Activated T-cell treated with anti-CD3 and anti-CD28 coated beads, Interleukin-2, amount 50 U/mL, for 24 hours (primary cell): ENCODE measurements at places on chromosomes 7 and 10.

DNA sequence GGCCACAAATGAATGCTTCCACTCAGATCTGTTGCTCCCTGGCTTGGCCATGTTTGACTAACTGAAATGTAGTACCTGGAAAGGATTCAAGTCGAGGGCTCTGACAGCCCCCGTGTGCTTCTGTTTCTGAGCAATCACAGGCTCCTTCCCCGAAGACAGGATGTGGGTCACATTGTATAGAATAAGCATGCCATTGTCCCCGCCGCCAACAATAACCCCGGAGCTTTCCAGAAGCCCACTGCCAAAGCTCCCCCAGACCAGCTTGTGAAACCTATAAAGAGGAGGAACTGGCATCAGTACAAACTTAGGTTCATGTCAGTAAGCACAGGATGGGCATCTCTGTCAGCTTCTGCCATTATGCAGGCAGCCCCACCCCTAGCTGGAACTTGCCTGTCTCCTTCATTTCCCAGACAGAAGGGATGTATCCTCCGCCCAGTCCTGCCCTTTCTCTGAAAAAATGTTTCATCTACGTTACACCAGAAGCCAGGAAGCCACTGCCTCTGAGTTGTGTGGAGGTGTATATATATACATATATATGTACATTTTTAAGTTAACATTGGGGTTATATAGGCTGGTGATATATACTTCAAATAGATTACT is 10.3 kb downstream of the SEC31B start:
- H3K27ac ChIP-seq: peak overlapping the region; percentile 89
- H3K36me3 ChIP-seq: peaks cover 56% of the 10 kb centered on the region
- no peaks in the 10 kb centered on the region for H3K27me3 ChIP-seq
- peaks cover 68% of the 10 kb centered on the region for H3K4me1 ChIP-seq

- no peaks in the 10 kb centered on the region for H3K4me1 ChIP-seq
- no peak overlapping the region for H3K27ac ChIP-seq
- DNase-seq: no peak
- no peaks in the 10 kb centered on the region for H3K36me3 ChIP-seq
- no peaks in the 10 kb centered on the region for H3K27me3 ChIP-seq
Observed at GRCh38 chr10:51260376-51260775, 186.1 kb downstream of the PRKG1 start.

DNA sequence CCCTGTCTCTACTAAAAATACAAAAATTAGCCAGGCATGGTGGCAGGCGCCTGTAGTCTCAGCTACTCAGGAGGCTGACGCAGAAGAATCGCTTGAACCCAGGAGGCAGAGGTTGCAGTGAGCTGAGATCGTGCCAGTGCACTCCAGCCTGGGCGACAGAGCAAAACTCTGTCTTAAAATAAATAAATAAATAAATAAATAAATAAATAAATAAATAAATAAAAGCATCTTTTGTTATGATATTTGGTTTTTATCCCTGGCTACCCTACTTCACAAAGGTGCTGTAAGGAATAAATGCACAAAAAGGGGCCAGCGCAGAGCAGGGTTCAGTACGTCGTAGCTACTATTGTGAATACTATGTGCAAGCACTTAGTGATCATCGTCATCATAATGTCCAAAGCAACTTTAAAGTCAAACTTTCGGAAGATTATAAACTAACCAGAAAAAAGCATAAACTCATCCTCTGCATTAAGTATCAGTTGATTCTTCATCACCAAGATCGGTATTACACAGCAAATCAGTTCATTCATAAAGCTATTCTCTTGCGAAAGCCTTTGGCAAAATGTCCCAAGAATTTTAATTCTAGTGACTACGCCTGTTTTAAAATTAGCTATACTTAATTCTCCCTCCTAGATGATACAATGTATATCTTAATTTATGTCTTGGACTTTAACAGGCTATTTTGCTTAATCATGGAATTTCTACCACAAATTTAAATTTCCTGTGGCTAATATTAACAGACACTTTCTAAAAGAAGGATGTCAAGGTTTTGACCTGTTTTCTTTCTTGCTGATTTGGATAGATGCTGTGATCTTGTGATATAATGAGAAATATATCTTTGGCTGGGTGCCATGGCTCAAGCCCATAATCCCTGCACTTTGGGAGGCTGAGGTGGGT is 7.6 kb upstream of the NFE2L3 start:
- peaks cover 3% of the 10 kb centered on the region for H3K27me3 ChIP-seq
- no peak for DNase-seq
- H3K36me3 ChIP-seq: no peaks in the 10 kb centered on the region
- no peak overlapping the region for H3K4me3 ChIP-seq

GRCh38 chr10:97643441-97643985 is 3.0 kb downstream of the PI4K2A start:
- no peak overlapping the region for H3K27ac ChIP-seq
- no peak overlapping the region for H3K4me3 ChIP-seq
- no peak for DNase-seq

- H3K4me3 ChIP-seq: no peak overlapping the region
- H3K27me3 ChIP-seq: no peaks in the 10 kb centered on the region
- peaks cover 19% of the 10 kb centered on the region for H3K4me1 ChIP-seq
- H3K27ac ChIP-seq: no peak overlapping the region
- DNase-seq: no peak
Observed at GRCh38 chr7:30146127-30146612, 11.4 kb downstream of the MTURN start.

- H3K4me1 ChIP-seq: no peaks in the 10 kb centered on the region
Observed at GRCh38 chr10:81251457-81252115, 623.4 kb upstream of the NRG3 start.

DNA sequence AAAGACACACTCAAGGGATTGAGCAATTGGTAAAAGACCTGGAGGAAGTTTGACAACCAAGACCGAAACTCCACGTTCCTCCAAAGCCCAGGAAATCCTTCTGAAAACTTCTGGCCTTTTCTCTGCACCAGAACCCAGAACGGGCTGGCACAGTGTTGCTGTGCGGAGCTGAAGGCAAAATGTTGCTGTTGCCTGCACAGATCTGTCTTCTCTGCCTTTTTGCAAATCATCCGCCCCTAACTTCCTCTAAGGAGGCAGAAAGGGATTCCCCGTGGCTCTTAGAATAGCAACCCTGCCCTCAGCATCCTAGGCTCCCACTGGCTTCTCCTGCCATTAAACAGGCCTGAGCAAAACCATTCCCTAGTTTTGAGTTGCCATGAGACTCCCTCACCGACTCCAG is 44.9 kb downstream of the FIGNL1 start:
- DNase-seq: no peak
- H3K27me3 ChIP-seq: no peaks in the 10 kb centered on the region
- H3K4me1 ChIP-seq: peaks cover 96% of the 10 kb centered on the region
- H3K36me3 ChIP-seq: peaks cover 56% of the 10 kb centered on the region
- no peak overlapping the region for H3K4me3 ChIP-seq
- peak overlapping the region; percentile 86 for H3K27ac ChIP-seq

- no peaks in the 10 kb centered on the region for H3K27me3 ChIP-seq
- DNase-seq: no peak
- no peaks in the 10 kb centered on the region for H3K36me3 ChIP-seq
- H3K4me1 ChIP-seq: no peaks in the 10 kb centered on the region
- no peak overlapping the region for H3K27ac ChIP-seq
Observed at GRCh38 chr7:29494350-29494749, 69.3 kb upstream of the PRR15 start.

GRCh38 chr10:34816085-34816496 is 995 bp upstream of the PARD3 start:
- DNase-seq: no peak
- H3K27ac ChIP-seq: no peak overlapping the region
- peaks cover 14% of the 10 kb centered on the region for H3K4me1 ChIP-seq
- no peaks in the 10 kb centered on the region for H3K36me3 ChIP-seq

GRCh38 chr10:78360284-78360683 is 326.6 kb downstream of the RPS24 start:
- H3K4me3 ChIP-seq: no peak overlapping the region
- no peak overlapping the region for H3K27ac ChIP-seq
- no peak for DNase-seq
- peaks cover 17% of the 10 kb centered on the region for H3K4me1 ChIP-seq
- H3K36me3 ChIP-seq: no peaks in the 10 kb centered on the region

GRCh38 chr7:43520201-43520600 is 62.7 kb upstream of the STK17A start:
- H3K27me3 ChIP-seq: peaks cover 4% of the 10 kb centered on the region
- no peak overlapping the region for H3K4me3 ChIP-seq

GRCh38 chr10:59817773-59818172 is 64.5 kb upstream of the MRLN start:
- DNase-seq: no peak
- no peak overlapping the region for H3K27ac ChIP-seq
- H3K36me3 ChIP-seq: peaks cover 85% of the 10 kb centered on the region
- H3K4me1 ChIP-seq: peaks cover 52% of the 10 kb centered on the region
- no peaks in the 10 kb centered on the region for H3K27me3 ChIP-seq
- H3K4me3 ChIP-seq: no peak overlapping the region

- H3K4me3 ChIP-seq: no peak overlapping the region
- no peak overlapping the region for H3K27ac ChIP-seq
- no peaks in the 10 kb centered on the region for H3K27me3 ChIP-seq
- no peak for DNase-seq
Observed at GRCh38 chr10:24958721-24959381, 6.4 kb upstream of the PRTFDC1 start.
